ENCODE measurements at places on chromosomes 16 and 17. TPM values are rescaled to one million over a fixed set of nuclear protein-coding genes. Genes with fewer than 3 reads are reported as not detected.

The PLA2G10 gene
- total RNA-seq = not detected

The KRT27 gene
- not detected for total RNA-seq

The PIMREG gene
- 15.2 TPM for total RNA-seq

The DHX38 gene
- 22.7 TPM for total RNA-seq

The TMC7 gene
- total RNA-seq = not detected

The ZP2 gene
- not detected for total RNA-seq

The DYNLRB2 gene
- not detected for total RNA-seq
